Lung (tissue), 17 donors: ENCODE measurements at places on chromosomes 12 and 14. TPM values are rescaled to one million over a fixed set of nuclear protein-coding genes. Genes with fewer than 3 reads are reported as not detected.

DNA sequence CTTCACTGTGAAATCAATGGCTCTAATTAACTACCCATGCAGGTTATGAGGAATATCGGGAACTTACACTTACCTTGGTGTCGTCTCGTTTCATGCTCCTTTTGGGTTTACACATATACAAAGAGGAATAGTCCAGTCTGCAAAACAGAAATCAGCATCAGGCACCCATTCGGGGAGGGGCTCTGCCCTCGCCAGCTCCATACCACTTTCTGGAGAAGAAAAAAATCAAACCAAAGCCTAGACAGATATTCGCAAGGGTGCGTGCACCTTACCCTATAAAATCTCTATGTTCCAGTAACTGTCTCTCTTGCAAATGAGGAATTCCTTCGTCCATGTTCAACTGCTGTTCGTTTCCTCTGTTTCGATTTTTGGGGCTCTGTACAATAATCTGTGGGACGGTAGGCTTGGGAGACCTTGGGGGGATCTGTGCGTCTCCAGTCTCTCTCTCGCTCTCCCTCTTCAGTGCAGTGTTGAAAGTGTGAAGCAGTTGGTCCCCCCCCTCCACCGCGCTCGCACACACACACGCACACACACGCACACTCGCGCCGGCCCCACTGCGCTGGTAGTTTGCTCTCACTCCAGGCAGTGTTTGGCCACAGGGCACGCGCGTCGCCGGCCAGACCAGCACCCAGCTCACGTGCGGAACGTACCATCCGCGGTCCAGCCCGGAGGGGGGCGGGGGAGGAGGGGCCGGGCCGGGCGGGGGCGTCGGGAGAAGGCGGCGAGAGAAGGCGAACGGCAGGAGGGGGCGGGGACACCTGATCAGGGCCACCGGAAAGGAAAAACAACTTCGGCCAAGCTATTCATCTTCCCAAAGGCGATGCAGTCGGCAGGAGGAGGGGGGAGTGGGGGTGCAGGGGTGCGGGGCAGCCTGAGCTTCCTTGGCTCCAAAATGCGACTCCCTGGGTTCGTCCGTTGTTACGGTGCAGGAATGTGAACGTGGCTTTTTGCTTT is at the start of gene BHLHE41:
Gene BHLHE41 (minus strand): TSS at position 592 of the 954 bp plus-strand sequence. CDS start 258 bp downstream, at position 334.
- DNase-seq = peak; percentile 50

DNA sequence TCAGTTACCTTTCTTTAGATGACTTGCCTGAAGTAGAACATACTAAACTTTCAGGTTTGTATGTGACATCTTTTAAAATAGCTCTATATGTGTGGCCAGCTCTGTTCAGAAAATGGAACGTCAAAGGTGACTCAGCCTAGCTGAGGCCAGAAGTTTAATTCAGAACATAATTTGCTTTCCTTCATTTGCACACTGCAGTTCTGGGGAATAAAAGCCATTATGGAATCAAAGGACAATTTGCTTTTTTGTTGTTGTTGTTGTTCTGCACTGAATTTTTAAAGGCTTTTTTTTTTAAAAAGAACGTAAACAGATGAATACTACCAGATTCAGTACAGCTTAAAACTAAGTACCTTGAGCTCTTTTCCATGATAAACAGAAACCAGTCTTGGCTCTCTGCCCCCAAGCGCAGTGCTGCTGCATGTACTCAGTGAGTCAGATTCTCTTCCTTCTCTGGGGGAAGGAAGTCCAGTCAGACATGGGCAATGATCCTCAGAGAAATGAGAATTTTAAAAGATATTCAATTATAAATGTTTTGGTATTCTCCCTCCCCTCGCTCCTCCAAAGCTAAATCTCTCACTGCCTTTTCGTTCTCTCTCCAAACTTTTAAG is 644.2 kb downstream of the NOVA1 start:
- no peak for DNase-seq

The BICDL1 gene
- 5.2 TPM for total RNA-seq

The SSTR1 gene
- total RNA-seq = 7.9 TPM
